ENCODE measurements at places on chromosomes 16 and 17. TPM values are rescaled to one million over a fixed set of nuclear protein-coding genes. Genes with fewer than 3 reads are reported as not detected.

GRCh38 chr17:2478458-2478857 is 33.2 kb downstream of the METTL16 start:
- no peak for DNase-seq
- peaks cover 30% of the 10 kb centered on the region for H3K36me3 ChIP-seq
- no peaks in the 10 kb centered on the region for H3K27me3 ChIP-seq
- H3K4me1 ChIP-seq, result no peaks in the 10 kb centered on the region

DNA sequence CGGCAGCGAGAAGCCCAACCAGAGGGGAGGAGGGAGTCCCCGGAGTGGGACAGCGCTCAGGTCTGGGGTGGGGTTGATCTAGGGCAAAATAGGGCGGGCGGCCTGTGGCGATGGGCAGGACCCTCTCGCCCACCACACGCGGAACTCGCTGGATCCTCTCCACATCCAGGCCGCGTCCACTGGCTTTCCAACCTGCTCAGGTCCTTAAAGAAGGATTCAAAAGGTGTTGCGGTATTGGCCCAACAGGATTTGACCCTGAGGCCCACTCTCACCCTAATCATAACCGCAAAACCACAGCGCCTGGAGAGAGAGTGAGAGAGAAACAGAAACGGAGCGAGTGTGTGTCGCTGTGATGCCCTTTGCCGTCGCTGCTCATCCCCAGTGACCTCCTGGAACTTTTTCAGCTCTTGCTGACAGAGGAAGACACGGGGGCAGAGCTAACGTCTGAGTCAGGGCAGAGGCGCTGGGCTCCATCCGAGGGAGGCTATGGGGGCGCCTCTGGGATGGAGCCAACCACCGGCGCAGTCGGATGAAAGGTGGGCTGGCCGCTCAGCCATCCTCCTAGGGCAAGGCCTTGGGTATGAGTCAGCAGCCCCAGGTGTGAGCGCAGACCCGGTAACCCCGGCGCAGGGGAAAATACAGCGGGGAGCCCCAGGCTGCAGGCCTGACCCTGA is 16.7 kb upstream of the OR1F1 start:
- no peak for DNase-seq
- peaks cover 16% of the 10 kb centered on the region for H3K4me1 ChIP-seq
- H3K4me3 ChIP-seq, result no peak overlapping the region

- no peak overlapping the region for H3K27ac ChIP-seq
- H3K4me3 ChIP-seq, result no peak overlapping the region
- H3K27me3 ChIP-seq, result no peaks in the 10 kb centered on the region
- no peaks in the 10 kb centered on the region for H3K4me1 ChIP-seq
- peaks cover 100% of the 10 kb centered on the region for H3K36me3 ChIP-seq
Measured at GRCh38 chr17:82089723-82090548, 8.1 kb downstream of the FASN start.

The KRT33B gene
- not detected for total RNA-seq

The LITAFD gene
- total RNA-seq, result not detected

- no peaks in the 10 kb centered on the region for H3K4me1 ChIP-seq
- no peak for DNase-seq
- H3K36me3 ChIP-seq, result no peaks in the 10 kb centered on the region
- H3K27me3 ChIP-seq, result peaks cover 46% of the 10 kb centered on the region
- H3K27ac ChIP-seq, result no peak overlapping the region
Measured at GRCh38 chr17:73612031-73612472, 32.2 kb downstream of the SDK2 start.

- peaks cover 24% of the 10 kb centered on the region for H3K4me1 ChIP-seq
- H3K36me3 ChIP-seq, result no peaks in the 10 kb centered on the region
- H3K27me3 ChIP-seq, result no peaks in the 10 kb centered on the region
- no peak overlapping the region for H3K27ac ChIP-seq
- H3K4me3 ChIP-seq, result no peak overlapping the region
- DNase-seq, result no peak
Measured at GRCh38 chr16:11665071-11665491, 3.2 kb upstream of the SNN start.

DNA sequence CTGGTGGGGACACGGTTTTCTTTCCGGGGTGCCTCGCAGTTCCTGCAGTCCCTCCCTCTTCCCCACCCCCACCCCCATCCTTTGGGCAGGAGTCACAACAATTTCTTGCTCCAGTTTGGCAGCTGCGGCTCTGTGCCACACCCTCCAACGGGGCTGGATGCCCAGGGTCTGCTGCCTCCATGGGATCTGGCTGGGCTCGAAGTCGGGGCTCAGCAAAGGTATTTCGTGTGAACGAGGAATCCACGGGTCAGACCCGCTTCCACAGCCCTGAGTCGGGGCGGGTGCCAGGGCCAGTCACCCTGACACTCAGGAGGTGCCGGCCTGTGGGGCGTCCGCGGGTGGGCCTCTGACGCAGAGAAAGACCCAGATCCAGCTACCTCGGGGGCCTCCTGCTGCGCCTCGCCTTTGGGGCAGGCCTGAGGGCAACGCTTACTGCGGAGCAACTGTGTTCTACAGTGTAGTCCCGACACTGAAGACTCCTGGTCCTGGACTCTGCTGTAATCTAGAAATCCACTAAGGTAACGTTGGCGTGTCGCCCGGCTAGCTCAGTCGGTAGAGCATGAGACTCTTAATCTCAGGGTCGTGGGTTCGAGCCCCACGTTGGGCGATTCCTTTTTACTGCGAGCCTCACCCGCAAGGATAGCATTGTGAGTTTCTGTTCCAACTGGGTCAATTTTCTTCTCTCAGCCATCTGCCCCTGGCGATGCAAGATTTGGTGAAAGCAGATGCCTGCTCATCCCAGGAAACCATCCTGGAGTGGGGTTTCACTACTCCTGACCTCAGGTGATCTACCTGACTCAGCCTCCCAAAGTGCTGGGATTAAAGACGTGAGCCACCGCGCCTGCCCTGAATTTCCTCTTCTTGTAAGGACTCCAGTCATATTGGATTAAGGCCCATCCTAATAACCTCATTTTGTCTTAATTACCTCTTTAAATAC is 12.6 kb upstream of the OR1F1 start:
- no peak for DNase-seq
- H3K36me3 ChIP-seq, result no peaks in the 10 kb centered on the region
- no peak overlapping the region for H3K4me3 ChIP-seq
- H3K27ac ChIP-seq, result no peak overlapping the region
- peaks cover 29% of the 10 kb centered on the region for H3K4me1 ChIP-seq

The C16orf92 gene
- total RNA-seq, result not detected

- no peak overlapping the region for H3K27ac ChIP-seq
- H3K36me3 ChIP-seq, result peaks cover 34% of the 10 kb centered on the region
- no peak for DNase-seq
- H3K4me3 ChIP-seq, result no peak overlapping the region
- no peaks in the 10 kb centered on the region for H3K27me3 ChIP-seq
Measured at GRCh38 chr16:67636713-67637112, 8.2 kb upstream of the CARMIL2 start.

The DHRS7C gene
- total RNA-seq, result not detected

DNA sequence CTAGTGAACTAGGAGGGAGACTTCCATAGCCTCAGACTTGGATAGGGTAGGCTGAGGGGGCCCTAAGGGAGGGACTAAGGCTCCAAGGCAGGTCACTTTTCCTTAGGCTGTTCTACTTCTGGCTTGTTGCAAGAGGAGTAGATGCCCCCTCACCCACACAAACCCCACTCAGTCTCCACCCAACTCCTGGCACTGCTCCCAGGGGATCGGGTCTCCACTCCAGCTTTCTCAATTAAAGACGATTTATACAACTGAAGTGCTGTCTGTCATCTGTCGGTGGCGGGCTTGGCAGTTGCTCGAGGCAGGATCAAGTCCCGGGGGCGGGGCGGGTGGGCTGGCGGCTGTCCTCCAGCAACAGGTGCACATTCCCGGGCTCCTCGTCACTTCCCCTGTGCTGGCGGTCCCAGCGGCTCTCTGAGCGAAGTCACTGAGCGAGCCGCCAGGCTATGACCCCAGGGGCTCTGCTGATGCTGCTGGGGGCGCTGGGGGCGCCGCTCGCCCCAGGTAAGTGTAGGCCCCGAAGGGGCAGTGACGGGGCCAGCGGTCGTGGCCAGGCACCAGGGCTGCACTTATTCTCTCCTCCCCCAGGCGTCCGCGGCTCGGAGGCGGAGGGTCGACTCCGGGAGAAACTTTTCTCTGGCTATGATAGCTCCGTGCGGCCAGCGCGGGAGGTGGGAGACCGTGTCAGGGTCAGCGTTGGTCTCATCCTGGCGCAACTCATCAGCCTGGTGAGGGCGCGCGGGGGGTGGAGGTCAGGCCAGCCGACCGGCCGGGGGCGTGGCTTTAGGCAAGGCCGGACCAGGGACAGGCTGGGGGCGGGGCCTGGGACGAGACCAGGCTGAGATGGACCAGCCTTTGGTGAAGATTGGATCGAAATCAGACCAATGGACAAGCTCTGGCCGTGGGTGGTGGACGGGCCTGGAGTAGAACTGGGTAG is at the start of gene CHRNB1:
TSS of gene CHRNB1 (plus strand) at position 380 of the 937 bp plus-strand sequence. CDS start at position 447, 67 bp downstream.
- H3K36me3 ChIP-seq, result no peaks in the 10 kb centered on the region
- H3K4me1 ChIP-seq, result peaks cover 32% of the 10 kb centered on the region
- H3K4me3 ChIP-seq, result peak within 1 kb of the TSS; percentile 52
- DNase-seq, result peak; percentile 93

DNA sequence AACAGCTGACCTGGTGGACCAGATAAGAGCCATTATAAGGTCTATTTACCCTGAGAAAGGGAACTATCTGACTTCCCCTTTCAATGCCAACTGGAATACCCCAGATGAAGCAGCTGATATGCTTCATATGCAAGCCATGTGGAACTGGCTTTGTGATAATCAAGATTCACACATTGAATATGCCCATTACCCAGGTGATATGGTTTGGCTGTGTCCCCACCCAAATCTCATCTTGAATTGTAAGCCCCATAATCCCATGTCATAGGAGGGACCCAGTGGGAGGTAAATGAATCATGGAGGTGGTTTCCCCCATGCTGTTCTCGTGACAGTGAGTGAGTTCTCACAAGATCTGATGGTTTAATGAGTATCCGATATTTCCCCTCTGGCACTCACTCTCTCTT is 42.1 kb downstream of the IKZF3 start:
- H3K4me3 ChIP-seq, result no peak overlapping the region
- H3K36me3 ChIP-seq, result no peaks in the 10 kb centered on the region
- H3K4me1 ChIP-seq, result no peaks in the 10 kb centered on the region
- no peak for DNase-seq
- no peak overlapping the region for H3K27ac ChIP-seq
- H3K27me3 ChIP-seq, result no peaks in the 10 kb centered on the region

The STARD3 gene
- total RNA-seq, result 27.5 TPM

The CLEC3A gene
- total RNA-seq, result 0.17 TPM

The SYCE1L gene
- 4.3 TPM for total RNA-seq

DNA sequence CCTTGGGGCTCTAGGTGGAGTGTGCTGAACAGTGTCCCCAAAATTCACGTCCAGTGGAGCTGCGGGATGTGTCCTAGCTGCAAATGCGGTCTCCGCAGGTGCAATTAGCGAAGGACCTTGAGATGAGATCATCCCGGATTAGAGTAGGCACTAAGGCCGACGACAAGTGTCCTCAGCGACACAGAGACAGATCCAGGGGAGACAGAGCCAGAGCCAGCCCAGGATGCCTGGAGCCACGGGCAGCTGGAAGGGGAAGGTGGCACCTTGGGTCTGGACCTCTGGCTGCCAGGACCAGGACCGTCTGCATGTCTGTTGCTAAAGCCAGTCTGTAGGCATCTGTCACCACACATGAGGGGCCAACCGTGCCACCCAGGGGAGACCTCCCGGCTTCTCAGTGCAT is 24.5 kb downstream of the SLC7A5 start:
- DNase-seq, result no peak
- H3K4me3 ChIP-seq, result no peak overlapping the region
- H3K27me3 ChIP-seq, result no peaks in the 10 kb centered on the region
- peaks cover 32% of the 10 kb centered on the region for H3K36me3 ChIP-seq
- H3K27ac ChIP-seq, result no peak overlapping the region

DNA sequence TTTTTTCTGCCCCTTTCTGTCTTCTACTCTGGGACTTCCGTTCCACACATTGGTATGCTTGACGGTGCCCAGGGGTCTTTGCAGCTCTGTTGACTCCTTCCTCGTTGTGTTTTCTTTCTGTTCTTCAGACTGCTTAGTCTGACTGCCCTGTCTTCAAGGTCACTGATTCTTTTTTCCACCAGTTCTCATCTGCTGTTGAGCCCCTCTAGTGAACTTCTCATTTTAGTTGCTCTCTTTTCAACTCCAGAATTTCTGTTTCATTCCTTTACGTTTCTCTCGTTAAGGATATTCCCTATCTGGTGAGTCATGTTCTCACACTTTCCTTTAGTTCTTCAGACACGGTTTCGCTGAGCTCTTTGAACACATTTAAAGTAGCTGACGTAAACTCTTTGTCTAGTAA is 13.8 kb downstream of the GAA start:
- no peak overlapping the region for H3K4me3 ChIP-seq
- DNase-seq, result no peak
- no peaks in the 10 kb centered on the region for H3K4me1 ChIP-seq

The SLC35G6 gene
- total RNA-seq, result not detected

DNA sequence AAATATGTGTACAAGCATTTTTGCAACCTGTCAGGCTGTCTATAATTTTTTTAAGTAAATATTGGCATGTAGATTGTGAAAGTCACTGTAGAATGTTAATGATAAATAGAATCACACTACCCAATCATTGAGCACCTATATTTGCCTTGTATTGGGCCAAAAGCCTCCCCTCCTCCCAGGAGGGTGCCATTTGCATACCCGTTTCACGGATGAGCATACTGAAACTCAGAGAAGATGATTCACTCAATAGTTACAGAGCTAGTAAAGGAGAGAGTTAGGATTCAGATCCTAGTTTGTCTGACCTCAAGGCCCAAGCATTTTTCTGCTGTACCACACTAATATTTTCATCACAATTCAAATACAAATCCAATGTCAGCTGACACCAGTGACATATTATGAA is 299.7 kb upstream of the CDH11 start:
- H3K36me3 ChIP-seq, result no peaks in the 10 kb centered on the region
- no peak for DNase-seq
- H3K4me1 ChIP-seq, result no peaks in the 10 kb centered on the region
- H3K4me3 ChIP-seq, result no peak overlapping the region
- no peak overlapping the region for H3K27ac ChIP-seq
- no peaks in the 10 kb centered on the region for H3K27me3 ChIP-seq

- H3K4me1 ChIP-seq, result no peaks in the 10 kb centered on the region
- DNase-seq, result no peak
- H3K27ac ChIP-seq, result no peak overlapping the region
- no peaks in the 10 kb centered on the region for H3K36me3 ChIP-seq
Measured at GRCh38 chr17:427327-427726, 74.7 kb upstream of the RPH3AL start.

DNA sequence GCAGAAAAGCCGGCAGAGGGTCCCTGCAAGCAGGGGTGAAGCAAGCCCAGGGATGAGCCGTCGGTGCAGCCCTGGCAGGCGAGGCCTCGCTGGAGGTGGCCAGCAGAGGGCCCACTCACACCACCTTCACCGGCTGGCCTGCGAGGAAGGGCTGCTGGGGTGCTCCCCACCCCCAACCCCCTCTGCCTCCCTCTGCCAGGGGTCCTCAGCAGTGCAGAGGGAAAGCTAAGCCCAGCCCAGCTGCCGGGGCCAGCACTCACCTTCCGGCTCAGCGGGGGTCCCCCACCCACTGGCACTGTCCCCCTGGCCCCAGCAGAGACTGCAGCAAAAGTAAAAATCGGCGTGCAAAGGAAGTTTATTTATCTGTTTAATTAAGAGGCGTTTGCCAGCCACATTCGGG is 113.4 kb downstream of the ENGASE start:
- H3K27me3 ChIP-seq, result no peaks in the 10 kb centered on the region
- H3K27ac ChIP-seq, result no peak overlapping the region
- peaks cover 22% of the 10 kb centered on the region for H3K4me1 ChIP-seq
- no peak for DNase-seq
- H3K4me3 ChIP-seq, result no peak overlapping the region
- H3K36me3 ChIP-seq, result no peaks in the 10 kb centered on the region

The XAF1 gene
- 15.4 TPM for total RNA-seq

Measured in esophagus muscularis mucosa (tissue), 4 donors.